Left ventricle myocardium superior (tissue), 1 donor: ENCODE measurements at places on chromosomes 13 and 19. TPM values are rescaled to one million over a fixed set of nuclear protein-coding genes. Genes with fewer than 3 reads are reported as not detected.

The KIR3DL2 gene
- total RNA-seq: not detected

The F10 gene
- total RNA-seq: 7.1 TPM

The PSG5 gene
- total RNA-seq: not detected

The OR7E24 gene
- total RNA-seq: not detected

The PABPC3 gene
- total RNA-seq: 0.07 TPM

The KLK14 gene
- 0.89 TPM for total RNA-seq

The NLRP9 gene
- total RNA-seq: not detected

The UBE2L5 gene
- not detected for total RNA-seq

The SHISA2 gene
- 0.07 TPM for total RNA-seq

The KL gene
- 2.1 TPM for total RNA-seq

The ZNF880 gene
- 18.5 TPM for total RNA-seq

The PLIN4 gene
- total RNA-seq: 235 TPM

The FGF14 gene
- total RNA-seq: 3.3 TPM

The MYO9B gene
- total RNA-seq: 38.1 TPM
